Coronary artery (tissue), 2 donors: ENCODE measurements at places on chromosomes 7 and 10.
A peak's percentile ranks its signal among the peaks of the same experiment; 100 is the strongest.

GRCh38 chr7:27767374-27767773, 27.4 kb downstream of the TAX1BP1 start:
- no peak for DNase-seq

GRCh38 chr7:2730846-2731770, 43.1 kb downstream of the AMZ1 start:
- peak; percentile 54 for DNase-seq

- no peak for DNase-seq
Observed at GRCh38 chr7:102318482-102318971, 31.9 kb downstream of the SH2B2 start.

GRCh38 chr10:31623947-31624346, 304.7 kb downstream of the ARHGAP12 start:
- DNase-seq = no peak

GRCh38 chr7:33351709-33352108, 222.3 kb downstream of the BBS9 start:
- DNase-seq = no peak

- no peak for DNase-seq
Observed at GRCh38 chr10:73480158-73480557, 15.7 kb downstream of the PPP3CB start.

DNA sequence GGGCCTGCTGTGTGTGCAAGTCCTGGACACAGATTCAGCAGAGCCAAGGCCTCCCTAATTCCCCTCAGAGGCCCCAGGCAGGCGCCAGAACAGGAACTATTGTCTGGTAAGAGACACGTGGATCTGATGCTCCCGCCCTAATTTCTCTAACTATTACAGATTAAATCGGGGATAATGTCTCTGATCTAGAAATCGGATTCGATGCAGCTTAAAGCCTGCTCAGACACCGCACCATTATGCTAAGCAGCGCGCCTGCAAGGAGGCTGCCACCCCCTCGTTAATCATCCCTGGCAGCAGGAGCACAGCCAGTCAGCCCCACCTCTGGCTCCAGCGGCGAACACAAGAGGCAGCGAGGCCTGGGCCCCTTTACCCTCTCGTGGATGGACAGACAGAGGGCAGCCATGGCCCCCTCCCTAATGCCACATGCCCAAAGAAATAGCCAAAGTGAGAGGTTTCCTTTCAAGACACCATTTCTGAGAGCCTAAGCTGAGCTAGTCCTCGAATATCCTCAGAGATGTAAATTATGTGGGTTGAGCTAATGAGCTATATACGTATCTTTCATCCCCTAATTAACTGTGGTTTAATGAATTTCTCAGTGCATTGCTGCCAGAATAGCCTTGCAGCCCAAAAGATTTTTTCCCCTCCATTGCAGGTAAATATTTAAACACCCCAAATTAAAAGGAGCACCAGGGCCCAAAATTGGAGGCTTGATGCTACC, 122.1 kb downstream of the GRID1 start:
- DNase-seq = no peak

DNA sequence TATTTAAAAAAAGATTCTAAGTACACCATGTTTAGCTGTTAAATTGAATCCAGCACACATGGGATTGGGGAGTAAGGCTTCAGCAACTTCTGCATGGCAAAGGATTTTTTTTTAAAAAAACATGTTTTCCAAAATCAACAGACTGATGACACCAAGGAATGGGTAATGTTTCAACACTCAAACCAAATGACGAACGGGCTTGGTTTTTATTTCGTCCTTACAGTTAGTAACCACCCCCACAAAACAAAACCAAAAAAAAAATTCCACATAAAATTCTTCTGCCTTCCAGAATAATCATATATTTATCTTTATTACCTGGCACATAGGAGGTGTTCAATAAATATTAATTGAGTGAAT, 45.7 kb downstream of the ICA1 start:
- no peak for DNase-seq
